ENCODE measurements at places on chromosomes 7 and 10.

DNA sequence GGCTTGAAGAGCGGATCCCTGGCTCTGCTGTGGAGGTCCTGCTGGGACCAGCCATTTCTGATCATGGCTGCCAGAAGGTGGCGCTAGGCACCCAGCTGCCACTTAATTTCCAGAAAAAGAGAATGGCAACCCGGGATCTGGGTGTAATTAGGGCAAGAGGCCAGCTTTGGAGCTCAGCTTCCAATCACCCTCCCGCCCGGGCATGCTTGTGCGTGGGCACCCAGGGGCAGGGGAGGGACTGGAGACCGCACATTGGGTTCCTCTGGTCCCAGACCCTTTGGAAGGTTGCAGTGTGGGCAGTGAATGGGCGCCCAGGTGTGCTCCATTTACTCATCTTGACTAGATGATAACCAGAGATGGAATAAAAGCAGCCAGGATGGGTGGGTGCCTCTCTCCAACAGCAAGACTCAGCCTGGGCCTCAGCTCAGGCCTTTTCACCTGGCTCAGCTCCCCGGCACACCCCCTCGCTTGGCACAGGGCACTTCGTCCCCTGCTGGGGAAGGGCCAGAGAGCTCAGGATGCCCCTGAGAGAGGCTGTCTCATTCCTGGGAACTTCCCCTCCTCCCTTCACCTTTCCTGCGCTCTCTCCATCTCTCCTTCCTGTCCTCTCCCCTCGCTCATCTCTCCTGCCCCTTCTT lies 14.7 kb downstream of the FAM241B start:
- H3K4me1 ChIP-seq = no peaks in the 10 kb centered on the region
- no peak overlapping the region for H3K4me3 ChIP-seq
- no peaks in the 10 kb centered on the region for H3K27me3 ChIP-seq
- no peak overlapping the region for H3K27ac ChIP-seq
- H3K36me3 ChIP-seq = no peaks in the 10 kb centered on the region

DNA sequence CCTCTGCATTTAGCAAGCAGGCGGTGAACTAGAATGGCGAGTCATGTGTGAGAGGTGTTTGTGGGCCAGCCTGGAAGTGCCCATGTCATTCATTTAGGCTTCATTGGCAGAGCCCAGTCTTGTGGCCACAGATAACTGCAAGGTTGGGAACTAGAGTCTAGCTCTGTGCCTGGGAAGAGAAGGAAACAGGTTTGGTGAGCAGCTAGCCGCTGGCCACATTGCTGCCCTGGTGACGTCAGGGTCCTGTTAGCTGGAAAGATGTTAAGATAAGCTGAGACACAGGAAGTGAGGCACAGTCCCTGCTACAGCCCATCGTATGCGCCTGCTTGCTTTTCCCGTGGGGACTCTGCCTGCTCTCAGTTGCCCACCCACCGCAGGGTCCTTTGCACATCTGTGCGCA lies 185.5 kb downstream of the CAMK1D start:
- no peaks in the 10 kb centered on the region for H3K36me3 ChIP-seq
- DNase-seq = no peak
- no peak overlapping the region for H3K4me3 ChIP-seq
- no peaks in the 10 kb centered on the region for H3K4me1 ChIP-seq

GRCh38 chr7:48251766-48252165 lies 80.5 kb downstream of the ABCA13 start:
- no peaks in the 10 kb centered on the region for H3K27me3 ChIP-seq
- H3K27ac ChIP-seq = no peak overlapping the region
- H3K36me3 ChIP-seq = no peaks in the 10 kb centered on the region
- H3K4me3 ChIP-seq = no peak overlapping the region
- no peaks in the 10 kb centered on the region for H3K4me1 ChIP-seq

- DNase-seq = no peak
- H3K27ac ChIP-seq = no peak overlapping the region
- no peak overlapping the region for H3K4me3 ChIP-seq
- no peaks in the 10 kb centered on the region for H3K27me3 ChIP-seq
- H3K36me3 ChIP-seq = no peaks in the 10 kb centered on the region
Measured at GRCh38 chr7:142384493-142384922, 126.7 kb upstream of the PRSS58 start.

- H3K27ac ChIP-seq = no peak overlapping the region
- H3K4me1 ChIP-seq = peaks cover 8% of the 10 kb centered on the region
- H3K27me3 ChIP-seq = no peaks in the 10 kb centered on the region
- no peak for DNase-seq
Measured at GRCh38 chr10:30737931-30738391, 108.4 kb upstream of the LYZL2 start.

DNA sequence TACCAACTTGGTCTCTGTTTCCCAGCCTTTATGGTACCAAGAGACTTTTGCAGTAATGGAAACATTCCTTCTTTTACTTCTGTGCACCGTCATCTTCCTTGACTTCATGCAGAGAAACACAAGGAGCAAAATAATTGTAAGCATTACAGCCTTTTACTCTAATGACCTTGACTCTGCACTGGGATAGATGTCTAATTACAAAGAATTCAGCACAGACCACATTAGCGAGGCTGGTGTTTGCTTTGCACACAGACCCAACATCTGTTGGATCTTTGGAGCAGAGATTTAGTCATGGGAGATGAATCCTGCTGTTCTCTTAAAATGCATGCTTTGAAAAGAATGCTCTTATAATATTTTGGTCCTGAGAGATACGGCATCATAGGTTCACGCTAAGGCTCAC lies 261.6 kb downstream of the TWIST1 start:
- no peaks in the 10 kb centered on the region for H3K27me3 ChIP-seq
- no peaks in the 10 kb centered on the region for H3K4me1 ChIP-seq
- H3K27ac ChIP-seq = no peak overlapping the region
- no peaks in the 10 kb centered on the region for H3K36me3 ChIP-seq
- no peak overlapping the region for H3K4me3 ChIP-seq
